ENCODE measurements at places on chromosomes 16 and 17.
A peak's percentile ranks its signal among the peaks of the same experiment; 100 is the strongest.

DNA sequence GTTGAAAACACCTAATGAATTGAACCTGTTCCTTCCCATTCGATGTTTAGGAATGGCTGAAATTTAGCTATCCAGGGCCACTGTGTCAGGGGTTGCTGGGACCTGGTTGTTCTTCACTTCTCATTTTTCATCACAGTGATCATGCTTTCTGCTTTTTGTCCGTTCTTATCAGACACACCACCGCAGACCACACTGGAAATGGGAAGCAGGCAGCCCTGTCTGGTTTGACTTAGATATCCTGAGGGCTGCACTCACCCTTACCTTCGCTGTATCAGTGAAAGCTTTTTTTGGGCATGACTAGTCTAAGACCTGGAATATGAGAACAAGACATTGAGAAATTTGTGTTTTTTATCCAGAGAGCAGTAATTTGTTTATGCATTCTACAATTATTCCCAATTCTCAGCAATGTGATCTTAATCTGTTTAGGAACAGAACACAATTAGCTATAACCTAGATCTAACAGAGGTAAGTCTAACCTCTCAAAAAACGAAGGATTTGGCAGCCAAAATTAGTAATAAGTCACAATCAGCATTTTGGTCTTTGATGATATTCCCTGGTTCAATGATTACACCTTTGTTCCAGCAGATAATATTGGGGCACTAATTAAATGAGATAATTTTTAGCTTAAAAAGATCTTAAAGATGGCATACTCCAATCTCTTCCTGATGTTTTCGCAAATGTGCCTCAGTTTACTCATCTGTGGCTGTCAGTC lies 126.0 kb upstream of the GOT2 start:
- H3K36me3 ChIP-seq, result no peaks in the 10 kb centered on the region
- H3K27ac ChIP-seq, result no peak overlapping the region
- no peaks in the 10 kb centered on the region for H3K27me3 ChIP-seq
- no peaks in the 10 kb centered on the region for H3K4me1 ChIP-seq
- no peak for DNase-seq
- H3K4me3 ChIP-seq, result no peak overlapping the region

DNA sequence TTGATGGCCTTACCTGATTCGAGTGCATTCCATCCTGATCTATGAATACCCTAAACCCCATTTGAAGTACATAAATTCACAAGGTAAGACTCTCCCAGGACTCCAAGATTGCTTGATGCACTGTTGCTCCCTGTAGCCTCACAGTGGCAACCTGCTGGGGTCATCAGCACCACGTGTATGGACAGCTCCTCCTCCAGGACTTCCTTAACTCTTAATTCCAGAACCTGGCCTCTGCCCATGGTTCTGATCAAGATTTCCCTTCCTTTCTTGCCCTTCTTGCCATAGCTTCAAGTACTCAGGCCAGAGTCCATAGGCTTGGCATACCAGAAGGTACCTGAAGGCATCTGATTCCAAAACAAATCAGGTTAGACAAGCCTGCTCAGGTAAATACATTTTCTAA lies 34.0 kb upstream of the NLK start:
- H3K27ac ChIP-seq, result no peak overlapping the region
- peak; percentile 49 for DNase-seq
- no peaks in the 10 kb centered on the region for H3K36me3 ChIP-seq
- no peak overlapping the region for H3K4me3 ChIP-seq
- no peaks in the 10 kb centered on the region for H3K4me1 ChIP-seq
- H3K27me3 ChIP-seq, result no peaks in the 10 kb centered on the region

- peaks cover 3% of the 10 kb centered on the region for H3K36me3 ChIP-seq
- H3K27ac ChIP-seq, result no peak overlapping the region
- H3K27me3 ChIP-seq, result no peaks in the 10 kb centered on the region
- H3K4me3 ChIP-seq, result peak overlapping the region; percentile 92
- H3K4me1 ChIP-seq, result peaks cover 38% of the 10 kb centered on the region
Measured at GRCh38 chr17:62966426-62967204, 580 bp downstream of the TANC2 start.

GRCh38 chr16:67673712-67674580 lies 7.3 kb downstream of the C16orf86 start:
- H3K27ac ChIP-seq, result no peak overlapping the region
- no peaks in the 10 kb centered on the region for H3K27me3 ChIP-seq
- no peak for DNase-seq
- H3K36me3 ChIP-seq, result no peaks in the 10 kb centered on the region
- no peaks in the 10 kb centered on the region for H3K4me1 ChIP-seq

- H3K4me1 ChIP-seq, result peaks cover 5% of the 10 kb centered on the region
- H3K36me3 ChIP-seq, result no peaks in the 10 kb centered on the region
- no peaks in the 10 kb centered on the region for H3K27me3 ChIP-seq
Measured at GRCh38 chr17:3025421-3026124, 37.8 kb downstream of the OR1D5 start.

- 0 out of 2 replicates have a peak overlapping the region, but pooled peaks have one; percentile 2 for H3K27ac ChIP-seq
- H3K4me3 ChIP-seq, result no peak overlapping the region
- peak; percentile 7 for DNase-seq
- no peaks in the 10 kb centered on the region for H3K27me3 ChIP-seq
- H3K36me3 ChIP-seq, result no peaks in the 10 kb centered on the region
- peaks cover 7% of the 10 kb centered on the region for H3K4me1 ChIP-seq
Measured at GRCh38 chr16:73228649-73229048, 180.7 kb upstream of the ZFHX3 start.

- no peak overlapping the region for H3K27ac ChIP-seq
- H3K4me1 ChIP-seq, result peaks cover 11% of the 10 kb centered on the region
- no peak overlapping the region for H3K4me3 ChIP-seq
- peaks cover 14% of the 10 kb centered on the region for H3K27me3 ChIP-seq
- no peak for DNase-seq
Measured at GRCh38 chr17:49209061-49209571, 1.3 kb downstream of the GNGT2 start.

GRCh38 chr17:41754066-41754465 lies 19.6 kb upstream of the HAP1 start:
- DNase-seq, result no peak
- no peaks in the 10 kb centered on the region for H3K4me1 ChIP-seq
- no peak overlapping the region for H3K27ac ChIP-seq
- no peak overlapping the region for H3K4me3 ChIP-seq

GRCh38 chr17:45676695-45677094 lies 107.4 kb upstream of the CRHR1 start:
- no peak overlapping the region for H3K27ac ChIP-seq
- no peaks in the 10 kb centered on the region for H3K4me1 ChIP-seq
- H3K36me3 ChIP-seq, result no peaks in the 10 kb centered on the region
- DNase-seq, result no peak
- H3K4me3 ChIP-seq, result no peak overlapping the region
- peaks cover 27% of the 10 kb centered on the region for H3K27me3 ChIP-seq

DNA sequence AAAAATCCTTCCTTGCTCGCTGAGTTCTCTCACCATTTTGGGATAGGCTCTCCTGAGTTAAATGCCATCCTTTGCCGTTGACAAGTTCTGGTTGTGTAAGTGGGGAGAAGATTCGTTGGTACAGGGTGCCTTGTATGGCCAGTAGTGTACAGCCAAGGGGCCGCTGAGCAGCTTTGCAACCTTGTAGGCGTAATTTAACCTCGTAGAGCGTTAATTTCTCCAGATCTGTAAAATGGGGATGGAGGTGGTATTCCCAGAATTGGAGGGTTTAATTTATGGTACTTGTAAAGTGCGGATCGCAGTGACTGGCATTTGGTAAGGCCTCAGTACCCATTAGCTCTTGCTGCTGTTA lies 1.4 kb downstream of the ARSG start:
- no peak overlapping the region for H3K27ac ChIP-seq
- DNase-seq, result no peak
- H3K4me1 ChIP-seq, result peaks cover 20% of the 10 kb centered on the region

DNA sequence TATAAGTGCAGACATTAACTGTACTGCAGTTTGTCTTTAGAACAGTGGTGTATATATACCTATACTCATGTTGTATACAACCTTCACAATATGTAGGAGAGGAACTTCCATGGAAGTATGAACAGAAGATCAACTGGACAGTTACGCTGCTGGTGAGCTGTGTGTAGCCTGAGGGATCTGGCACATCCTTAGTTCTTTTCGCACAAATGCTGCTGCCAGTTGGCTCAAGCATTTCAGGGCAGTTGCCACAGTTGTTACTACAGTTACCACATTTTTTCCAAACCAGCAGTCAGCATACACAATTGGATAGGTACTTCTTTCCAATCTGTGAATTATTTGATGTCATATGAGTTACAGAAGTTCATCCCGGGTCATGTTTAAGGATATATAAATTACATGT lies 539.6 kb upstream of the HSBP1 start:
- no peaks in the 10 kb centered on the region for H3K36me3 ChIP-seq
- no peak overlapping the region for H3K4me3 ChIP-seq

DNA sequence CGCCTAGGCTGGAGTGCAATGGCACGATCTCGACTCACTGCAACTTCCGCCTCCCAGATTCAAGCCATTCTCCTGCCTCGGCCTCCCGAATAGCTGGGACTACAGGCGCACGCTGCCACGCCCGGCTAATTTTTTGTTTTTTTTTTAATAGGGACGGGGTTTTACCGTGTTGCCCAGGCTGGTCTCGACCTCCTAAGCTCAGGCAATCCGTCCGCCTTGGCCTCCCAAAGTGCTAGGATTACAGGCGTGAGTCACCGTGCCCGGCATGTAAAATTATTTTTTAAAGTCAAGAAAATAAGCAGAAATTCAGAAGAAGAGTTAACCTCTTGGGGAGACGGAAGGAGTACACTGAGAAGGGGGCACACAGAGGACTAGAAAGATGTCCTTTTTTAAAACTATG lies 27.5 kb downstream of the CDYL2 start:
- H3K27ac ChIP-seq, result no peak overlapping the region
- DNase-seq, result no peak
- H3K27me3 ChIP-seq, result no peaks in the 10 kb centered on the region
- H3K4me1 ChIP-seq, result no peaks in the 10 kb centered on the region
- H3K4me3 ChIP-seq, result no peak overlapping the region

GRCh38 chr17:27425991-27426390 lies 30.3 kb upstream of the KSR1 start:
- no peaks in the 10 kb centered on the region for H3K27me3 ChIP-seq
- H3K36me3 ChIP-seq, result no peaks in the 10 kb centered on the region
- no peak overlapping the region for H3K27ac ChIP-seq
- no peak for DNase-seq
- no peaks in the 10 kb centered on the region for H3K4me1 ChIP-seq

DNA sequence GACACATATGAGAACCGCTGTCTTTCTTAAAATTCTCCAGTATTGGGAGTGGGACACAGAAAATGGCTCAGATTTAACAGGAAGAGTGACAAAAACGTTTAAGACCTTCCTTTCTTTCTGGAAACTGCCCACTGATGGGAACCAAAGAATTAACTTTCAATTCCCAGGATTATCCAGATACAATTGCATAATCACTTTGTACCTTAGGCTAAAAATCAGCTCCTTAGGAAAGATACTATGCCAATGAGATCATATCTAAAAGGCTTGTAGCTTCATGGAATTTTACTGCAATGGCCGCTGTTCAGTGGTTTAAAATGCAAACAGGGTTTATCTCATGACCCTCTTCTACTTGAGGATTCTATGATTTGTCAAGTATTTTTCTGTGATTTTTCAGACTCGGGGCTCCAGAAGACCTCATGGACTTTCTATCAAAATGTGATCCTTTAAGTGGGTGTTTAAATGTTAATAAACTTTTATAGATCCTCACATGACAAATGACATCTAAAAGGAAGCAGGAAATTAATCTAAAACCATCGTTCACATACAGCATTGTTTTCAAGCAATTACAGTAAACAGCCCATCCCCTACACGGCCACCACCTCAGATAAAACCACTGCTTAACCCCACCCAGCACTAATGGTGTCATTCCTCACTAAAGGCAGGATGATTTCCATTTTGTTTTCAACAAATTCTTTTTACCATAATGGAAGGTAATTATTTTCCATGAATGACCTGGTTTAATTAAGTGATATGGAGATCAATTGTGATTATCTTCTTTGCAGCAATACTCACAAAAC lies 31.6 kb upstream of the ERN1 start:
- no peak for DNase-seq
- H3K4me1 ChIP-seq, result no peaks in the 10 kb centered on the region
- H3K27ac ChIP-seq, result no peak overlapping the region
- H3K4me3 ChIP-seq, result no peak overlapping the region
- no peaks in the 10 kb centered on the region for H3K27me3 ChIP-seq

DNA sequence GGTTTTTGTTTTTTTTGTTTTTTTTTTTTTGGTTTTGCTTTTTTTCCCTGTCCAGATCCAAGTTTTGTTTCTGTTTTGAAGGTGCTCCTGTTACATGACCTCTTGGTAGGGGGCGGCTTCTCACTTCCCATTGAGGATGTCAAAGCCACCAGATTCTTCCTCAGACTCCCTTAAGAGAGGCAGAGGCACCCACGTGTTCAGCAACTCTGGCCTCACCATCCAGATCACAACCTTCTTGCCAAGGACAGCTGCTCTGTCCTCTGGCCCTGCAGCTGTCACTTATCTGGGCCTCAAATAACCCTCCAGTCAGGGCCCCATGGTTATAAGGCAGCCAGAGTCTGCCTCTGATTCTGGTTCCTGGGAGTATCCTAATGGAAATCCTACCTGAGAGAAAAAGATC lies 208.5 kb downstream of the STX8 start:
- no peaks in the 10 kb centered on the region for H3K27me3 ChIP-seq
- H3K4me1 ChIP-seq, result peaks cover 70% of the 10 kb centered on the region
- no peaks in the 10 kb centered on the region for H3K36me3 ChIP-seq
- no peak overlapping the region for H3K27ac ChIP-seq
- no peak for DNase-seq

DNA sequence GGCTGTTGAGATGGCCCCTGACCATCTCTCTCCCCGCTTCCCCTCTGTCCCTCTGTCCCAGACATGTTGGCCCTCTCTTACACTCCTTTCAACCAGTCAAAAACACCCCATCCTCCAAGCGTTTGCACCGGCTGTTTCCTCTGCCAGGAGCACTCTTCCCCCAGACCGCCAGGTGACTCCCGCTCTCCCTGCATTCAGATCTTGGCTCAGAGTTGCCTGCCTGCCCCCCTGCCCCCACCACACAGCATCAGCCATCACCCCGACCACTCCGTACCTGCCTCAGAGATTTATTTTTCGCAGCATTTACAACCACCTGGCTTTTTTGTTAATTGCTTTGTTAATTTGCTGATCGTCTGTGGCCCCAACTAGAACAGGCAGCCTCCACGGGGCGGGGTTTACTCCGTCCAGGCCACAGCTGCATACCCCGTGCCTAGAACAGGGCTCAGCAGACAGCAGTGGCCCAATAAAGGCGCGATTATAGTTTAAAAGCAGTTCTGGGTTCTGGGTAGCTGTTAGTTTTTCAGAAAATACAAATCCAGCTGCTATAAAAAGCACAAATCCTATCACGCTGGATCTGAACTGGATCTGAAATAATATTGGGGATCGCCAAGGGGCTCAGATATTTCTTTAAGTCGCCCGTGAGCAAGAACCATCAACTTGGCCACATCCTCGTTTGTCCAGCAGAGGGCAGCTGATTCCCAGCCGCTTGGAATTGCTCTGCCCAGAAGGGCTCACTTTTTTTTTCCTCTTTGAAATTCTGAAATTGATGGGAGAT lies 173.6 kb downstream of the IRF8 start:
- H3K4me3 ChIP-seq, result no peak overlapping the region
- no peaks in the 10 kb centered on the region for H3K27me3 ChIP-seq
- DNase-seq, result peak; percentile 78

GRCh38 chr16:66714654-66715307 lies 18.2 kb upstream of the CMTM4 start:
- H3K36me3 ChIP-seq, result peaks cover 5% of the 10 kb centered on the region
- no peaks in the 10 kb centered on the region for H3K27me3 ChIP-seq
- no peak overlapping the region for H3K27ac ChIP-seq
- H3K4me1 ChIP-seq, result no peaks in the 10 kb centered on the region
- no peak overlapping the region for H3K4me3 ChIP-seq

Data from SJSA1 (cell line).